ENCODE measurements at places on chromosomes 4 and X. TPM values are rescaled to one million over a fixed set of nuclear protein-coding genes. Genes with fewer than 3 reads are reported as not detected.
A peak's percentile ranks its signal among the peaks of the same experiment; 100 is the strongest.

- no peak overlapping the region for H3K27ac ChIP-seq
- H3K4me3 ChIP-seq: no peak overlapping the region
- H3K36me3 ChIP-seq: no peaks in the 10 kb centered on the region
Observed at GRCh38 chr4:65798498-65799127, 128.3 kb upstream of the EPHA5 start.

DNA sequence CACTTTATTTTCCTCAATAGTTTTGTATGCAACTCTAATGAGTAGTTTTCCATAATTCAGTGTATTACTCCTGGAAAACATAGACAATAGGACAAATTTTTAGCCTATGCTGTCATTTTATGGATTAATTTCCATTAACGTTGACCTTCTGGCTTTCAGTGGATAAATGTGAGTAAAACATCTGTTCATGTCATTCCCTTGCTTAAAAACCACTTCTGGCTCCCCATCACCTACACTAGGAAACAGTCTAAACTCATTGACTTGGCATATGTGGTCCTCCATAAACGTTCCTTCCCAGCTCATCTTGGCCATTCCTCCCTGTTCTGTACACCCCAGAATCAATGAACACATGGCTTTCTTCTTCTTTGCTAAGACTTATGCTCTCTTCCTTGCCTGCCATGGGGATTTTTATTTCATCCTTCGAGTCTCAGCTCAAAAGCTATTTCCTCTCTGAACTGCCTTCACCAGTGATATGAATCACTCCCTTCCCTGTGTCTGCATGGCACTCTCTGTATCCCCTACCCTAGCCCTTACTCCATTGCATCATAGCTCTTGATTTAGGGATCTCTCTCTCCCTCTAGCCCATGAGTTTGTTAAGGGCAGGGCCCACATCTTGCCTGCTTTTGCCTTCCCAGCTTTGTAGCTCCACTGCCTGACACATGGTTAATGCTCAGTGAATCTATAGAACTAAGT is 34.8 kb downstream of the DOCK11 start:
- DNase-seq: no peak
- no peaks in the 10 kb centered on the region for H3K36me3 ChIP-seq
- no peaks in the 10 kb centered on the region for H3K4me1 ChIP-seq
- H3K27ac ChIP-seq: no peak overlapping the region
- no peak overlapping the region for H3K4me3 ChIP-seq

DNA sequence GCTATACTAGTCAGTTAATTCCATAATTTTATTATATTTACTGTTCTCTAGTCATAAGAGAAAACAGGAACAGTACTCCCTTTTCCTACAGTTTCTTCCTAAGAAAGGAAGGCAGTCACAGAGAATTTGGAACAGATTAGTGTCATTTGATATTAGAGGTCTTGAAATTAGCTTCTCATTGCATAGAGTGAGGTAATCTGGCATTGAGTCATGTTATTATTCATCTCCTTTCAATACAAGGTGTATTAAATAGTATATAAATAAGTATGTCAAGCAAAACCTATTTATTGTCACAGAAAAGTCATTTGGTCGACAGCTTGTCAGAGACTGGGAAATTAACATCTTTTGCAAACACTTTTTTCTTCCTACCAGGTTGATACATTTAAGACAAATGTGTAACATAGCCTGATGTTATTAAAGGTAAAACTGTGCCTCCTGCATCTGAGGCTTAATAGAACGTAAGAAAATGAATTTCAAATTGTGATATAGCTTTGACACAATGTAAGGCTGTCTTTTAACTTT is 753.1 kb upstream of the FRG1 start:
- no peak overlapping the region for H3K4me3 ChIP-seq
- H3K27ac ChIP-seq: no peak overlapping the region
- H3K36me3 ChIP-seq: no peaks in the 10 kb centered on the region
- H3K27me3 ChIP-seq: no peaks in the 10 kb centered on the region

DNA sequence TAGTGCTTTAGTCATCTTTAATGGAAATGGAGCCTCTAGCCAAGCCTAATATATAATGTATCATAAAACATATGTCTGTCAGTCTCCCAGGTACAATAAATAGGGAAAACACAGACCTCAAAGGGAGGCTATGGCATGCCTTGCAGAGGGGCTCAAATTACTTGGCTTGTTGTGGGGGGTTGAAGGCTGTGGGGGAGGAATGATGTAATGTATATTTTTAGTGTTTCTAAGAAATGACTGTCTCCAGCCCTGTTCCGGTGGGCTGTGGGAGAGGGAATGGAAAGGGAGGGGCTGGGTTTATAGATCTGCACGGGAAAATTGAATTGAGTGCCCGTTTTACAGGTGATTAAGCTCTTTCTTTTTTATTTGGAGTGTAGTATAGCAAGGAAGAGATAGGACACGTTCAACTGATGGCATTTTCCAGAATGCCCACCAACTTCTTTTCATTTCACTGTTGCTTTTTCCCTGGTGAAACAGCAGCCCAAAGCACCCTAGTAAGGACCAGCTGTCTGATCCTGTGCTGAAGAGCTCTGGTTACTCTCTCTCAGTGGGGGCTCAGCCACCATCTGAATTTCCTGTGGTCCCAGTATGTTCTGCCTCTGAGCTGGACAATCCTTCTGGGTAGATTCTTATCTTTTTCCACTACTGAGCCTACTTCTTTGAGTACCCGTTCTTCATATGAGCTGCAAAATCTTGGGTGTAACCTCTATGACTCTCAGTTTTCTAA is 220.7 kb upstream of the CASK start:
- H3K36me3 ChIP-seq: no peaks in the 10 kb centered on the region
- H3K4me3 ChIP-seq: no peak overlapping the region

DNA sequence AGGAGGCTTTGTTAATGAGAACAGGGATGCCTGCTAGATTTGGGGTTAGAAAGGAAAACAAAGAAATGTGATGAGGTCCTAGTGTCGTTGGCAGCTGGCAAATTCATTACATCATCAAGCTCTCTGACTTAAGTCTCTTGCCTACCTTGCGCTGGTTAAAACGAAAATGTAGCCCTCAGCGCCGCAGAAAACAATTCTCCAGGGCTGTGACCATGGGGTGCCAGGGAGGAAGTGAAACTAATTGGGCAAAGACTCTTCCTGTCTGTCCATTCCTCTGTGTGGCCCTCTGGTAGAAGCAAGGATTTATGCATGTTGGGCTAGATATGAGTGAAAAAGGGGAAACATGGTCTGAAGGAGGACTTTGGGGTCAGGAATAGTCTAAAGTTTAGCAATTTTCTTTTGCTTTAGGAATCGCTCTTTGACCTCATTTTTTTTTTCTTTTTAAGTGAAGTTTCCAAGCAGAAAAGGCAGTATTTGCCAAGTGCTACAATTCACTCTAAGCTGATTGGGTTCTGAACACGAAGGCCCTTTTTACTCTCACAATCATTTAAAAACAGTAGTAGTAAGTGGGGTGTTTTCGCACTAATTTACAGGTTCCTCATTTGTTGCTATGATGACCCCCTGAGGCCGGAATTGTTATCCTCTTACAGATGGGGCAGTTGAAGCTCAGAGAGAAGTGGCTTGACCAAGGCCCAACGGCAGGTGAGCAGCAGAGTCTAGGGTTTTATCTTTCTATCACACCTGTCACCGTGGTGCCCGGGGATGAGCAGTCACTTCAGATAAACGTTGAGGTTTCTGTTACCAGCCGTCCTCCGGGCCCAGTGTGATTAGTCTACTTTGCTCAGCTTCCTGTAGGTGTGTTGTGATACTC is 27.3 kb upstream of the CHRNA9 start:
- no peaks in the 10 kb centered on the region for H3K36me3 ChIP-seq
- H3K4me1 ChIP-seq: peaks cover 5% of the 10 kb centered on the region
- peak overlapping the region; percentile 62 for H3K27ac ChIP-seq
- no peak for DNase-seq

DNA sequence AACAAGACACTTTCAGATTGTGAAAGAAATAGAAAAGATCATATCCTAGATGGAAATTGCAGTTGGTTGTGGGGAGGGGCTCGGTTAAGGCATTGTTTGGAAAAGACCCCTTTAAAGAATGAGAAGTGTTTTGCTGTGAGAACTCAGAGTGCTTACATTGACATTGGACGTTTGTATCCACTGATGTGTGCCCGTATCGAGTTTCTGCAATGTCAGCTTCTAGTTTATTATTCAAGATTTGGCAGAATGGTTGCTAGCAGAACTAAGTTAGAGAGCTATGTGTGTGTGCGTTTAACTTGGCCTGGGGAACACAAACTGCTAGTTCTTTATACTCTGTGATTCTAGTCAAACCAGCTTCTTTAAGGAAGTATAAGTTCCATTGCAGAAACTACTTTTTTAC is 2702.5 kb downstream of the PCDH7 start:
- H3K36me3 ChIP-seq: no peaks in the 10 kb centered on the region
- no peaks in the 10 kb centered on the region for H3K4me1 ChIP-seq
- no peak for DNase-seq
- no peak overlapping the region for H3K4me3 ChIP-seq

DNA sequence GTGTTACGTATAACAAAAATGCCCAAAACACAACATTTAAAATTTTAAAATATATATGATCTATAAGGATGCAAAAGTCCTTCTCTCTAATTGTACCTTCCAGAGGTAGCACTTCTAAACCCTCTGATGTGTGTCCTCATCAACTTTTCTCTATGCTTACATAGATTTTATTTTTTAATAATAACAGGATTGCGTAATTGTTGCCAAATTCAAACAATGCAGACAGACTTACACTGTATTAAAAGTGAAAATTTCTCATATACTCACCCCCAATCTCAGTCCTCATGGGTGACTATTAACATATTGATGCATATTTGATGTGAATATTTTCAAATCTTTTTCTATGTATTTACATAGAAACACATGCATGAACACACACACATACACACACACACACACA is 144.0 kb downstream of the RBMX2 start:
- H3K27me3 ChIP-seq: peaks cover 16% of the 10 kb centered on the region
- H3K4me3 ChIP-seq: no peak overlapping the region
- no peak overlapping the region for H3K27ac ChIP-seq
- no peak for DNase-seq

Gene MAGEA6
- 0.57 TPM for total RNA-seq

Gene TEX13D
- not detected for total RNA-seq

Gene PASD1
- not detected for total RNA-seq

All from Panc1 (cell line).